ENCODE measurements at places on chromosomes 13 and 19.

- DNase-seq, result no peak
These were observed 2.3 kb downstream of the VRK3 start for GRCh38 chr19:50022823-50023222.

DNA sequence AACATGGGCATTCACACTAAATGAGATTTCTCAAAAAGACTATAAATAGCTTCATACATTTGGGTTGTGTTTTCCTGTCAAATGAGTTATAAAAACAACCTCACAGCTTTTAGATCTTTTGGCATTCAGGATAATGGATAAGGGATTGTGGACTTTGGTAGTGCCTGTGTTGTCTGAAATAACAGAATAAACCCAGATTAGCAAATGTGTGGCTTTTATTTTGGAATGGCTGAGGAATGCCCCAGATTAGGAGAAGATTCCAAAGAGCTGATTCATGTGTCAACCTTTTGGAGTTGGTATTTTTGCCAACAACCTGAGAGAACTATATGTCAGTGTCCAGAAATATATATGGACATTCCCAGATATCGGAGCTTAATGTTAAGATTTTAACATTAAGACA is 164.7 kb downstream of the MTUS2 start:
- no peak for DNase-seq

DNA sequence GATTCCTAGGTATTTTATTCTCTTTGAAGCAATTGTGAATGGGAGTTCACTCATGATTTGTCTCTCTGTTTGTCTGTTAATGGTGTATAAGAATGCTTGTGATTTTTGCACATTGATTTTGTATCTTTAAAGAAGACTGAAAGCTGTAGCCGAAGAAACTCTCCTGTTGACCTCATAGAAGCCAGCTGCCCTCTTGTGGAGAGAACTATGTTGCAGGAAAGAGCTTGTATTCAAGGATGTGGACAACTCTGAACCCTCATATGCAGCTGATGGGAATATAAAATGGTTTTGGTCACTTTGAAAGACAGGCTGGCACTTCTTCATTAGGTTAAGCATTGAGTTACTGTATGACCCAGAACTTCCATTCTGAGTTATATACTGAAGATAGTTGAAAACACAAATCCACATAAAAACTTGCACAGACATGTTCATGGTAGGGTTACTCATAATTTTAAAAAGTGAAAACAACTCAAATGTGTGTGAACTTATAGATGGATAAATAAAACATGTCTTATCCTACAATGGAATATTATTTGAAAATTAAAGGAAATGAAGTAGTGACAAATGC is 65.8 kb upstream of the SLITRK6 start:
- no peak for DNase-seq

GRCh38 chr19:35757231-35757748 is 461 bp upstream of the HSPB6 start:
- no peak for DNase-seq

DNA sequence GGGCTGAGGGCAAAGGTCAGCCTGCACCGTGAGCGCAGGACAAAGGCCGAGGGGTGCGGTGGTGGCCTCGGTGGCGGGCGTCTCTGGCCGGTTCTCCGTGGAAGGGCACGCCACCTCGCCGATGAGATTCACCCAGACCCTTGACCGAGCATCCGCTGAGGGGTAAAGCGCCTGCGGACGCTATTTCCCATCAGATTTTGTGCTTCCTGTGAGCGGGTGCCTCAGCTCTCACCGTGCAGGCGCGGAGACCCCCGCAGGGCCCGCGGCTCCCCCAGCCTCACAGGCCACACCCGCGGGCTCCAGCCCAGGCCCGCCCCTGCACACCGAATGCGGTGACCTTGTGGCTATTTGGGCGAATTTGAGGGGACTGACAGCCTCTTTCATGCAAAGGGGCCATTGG is 348.0 kb downstream of the TEX29 start:
- no peak for DNase-seq

DNA sequence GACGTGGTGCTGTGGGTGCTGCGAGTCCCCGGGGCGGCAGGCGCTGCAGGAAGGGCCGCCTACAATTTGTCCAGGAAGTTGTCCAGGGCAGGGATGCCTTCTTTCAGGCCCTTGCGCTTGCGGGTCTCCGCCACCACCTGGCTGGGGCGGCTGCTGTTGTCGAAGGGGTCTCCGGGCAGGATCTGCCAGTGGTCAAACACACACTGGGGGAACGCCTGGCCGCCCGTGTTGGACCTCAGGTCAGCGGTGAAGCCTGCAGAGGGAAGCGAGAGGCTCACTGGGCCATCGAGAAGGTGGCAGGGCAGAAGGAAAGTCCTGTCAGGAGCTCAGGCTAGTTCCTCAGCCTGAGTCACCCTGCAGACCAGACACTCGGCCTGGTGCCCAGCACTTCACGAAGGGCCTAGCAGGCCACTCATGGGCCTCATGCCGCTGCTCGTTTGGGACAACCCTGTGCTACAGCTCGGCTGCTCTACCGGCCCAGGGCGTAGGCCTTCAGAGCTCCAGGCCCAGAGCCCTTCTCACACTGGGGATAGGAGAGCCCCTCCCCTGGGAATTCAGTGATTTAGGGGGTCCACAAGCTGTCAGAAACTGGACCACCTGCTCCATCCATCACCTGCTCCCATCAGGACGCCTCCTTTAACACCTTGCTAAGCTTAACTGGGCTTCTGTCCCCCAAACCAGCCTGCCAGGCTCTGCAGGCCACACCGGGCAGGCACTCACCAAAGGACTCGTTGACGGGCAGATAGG is 5.8 kb upstream of the DAPK3 start:
- no peak for DNase-seq

Measured in activated CD8-positive, alpha-beta memory T cell treated with anti-CD3 and anti-CD28 coated beads for 48 hours (primary cell).